Endothelial cell (in vitro differentiated cells): ENCODE measurements at places on chromosomes 3 and 15. TPM values are rescaled to one million over a fixed set of nuclear protein-coding genes. Genes with fewer than 3 reads are reported as not detected.

The RIOX2 gene
- total RNA-seq, result 13.4 TPM

The CCR3 gene
- not detected for total RNA-seq

The ARNT2 gene
- total RNA-seq, result 0.87 TPM

DNA sequence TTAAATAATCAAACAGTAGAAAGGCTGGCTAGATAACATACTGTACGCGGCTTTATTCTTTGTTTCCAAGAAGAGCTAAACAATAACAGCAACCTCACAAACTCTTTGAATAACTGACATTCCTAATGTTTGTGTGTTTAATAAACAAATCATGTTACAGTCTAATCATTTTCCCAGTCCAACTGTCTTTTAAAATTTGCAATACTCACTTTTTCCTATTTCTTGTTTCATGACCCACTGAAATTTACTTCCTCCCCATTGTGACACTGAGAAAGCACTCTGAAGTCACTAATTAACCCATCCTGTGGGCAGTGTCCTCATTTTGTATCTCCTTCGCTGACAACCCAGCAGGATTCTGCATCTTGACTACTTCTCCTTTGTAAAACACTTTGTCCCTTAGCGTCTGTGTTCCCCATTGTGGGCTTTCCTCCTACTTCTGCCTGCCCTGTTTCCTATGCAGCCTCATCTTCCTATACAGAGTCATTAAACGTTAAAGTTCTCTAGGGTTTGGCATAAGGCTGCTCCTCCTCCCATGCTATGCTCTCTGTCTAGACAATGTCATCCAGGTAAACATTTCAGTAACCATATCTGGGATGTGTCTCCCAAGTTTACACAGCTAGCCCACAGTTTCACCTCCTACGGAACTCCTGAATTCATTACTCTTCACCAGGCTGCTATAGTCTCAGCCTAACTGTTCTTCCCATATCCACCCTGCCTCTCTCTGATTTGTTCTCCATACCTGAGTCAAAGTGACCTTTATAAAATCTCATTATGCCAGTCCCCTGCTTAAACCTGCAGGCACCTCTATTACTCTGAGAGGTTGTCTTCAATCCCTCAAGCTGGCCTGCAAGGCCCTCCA, 148.9 kb downstream of the GREM1 start:
- no peak overlapping the region for H3K4me3 ChIP-seq
- H3K4me1 ChIP-seq, result peaks cover 9% of the 10 kb centered on the region
- no peak for DNase-seq
- no peaks in the 10 kb centered on the region for H3K36me3 ChIP-seq
- no peaks in the 10 kb centered on the region for H3K27me3 ChIP-seq

- peaks cover 3% of the 10 kb centered on the region for H3K4me1 ChIP-seq
- no peak overlapping the region for H3K4me3 ChIP-seq
- H3K27ac ChIP-seq, result no peak overlapping the region
- no peaks in the 10 kb centered on the region for H3K27me3 ChIP-seq
Observed at GRCh38 chr3:8470801-8471200, 30.8 kb upstream of the LMCD1 start.

DNA sequence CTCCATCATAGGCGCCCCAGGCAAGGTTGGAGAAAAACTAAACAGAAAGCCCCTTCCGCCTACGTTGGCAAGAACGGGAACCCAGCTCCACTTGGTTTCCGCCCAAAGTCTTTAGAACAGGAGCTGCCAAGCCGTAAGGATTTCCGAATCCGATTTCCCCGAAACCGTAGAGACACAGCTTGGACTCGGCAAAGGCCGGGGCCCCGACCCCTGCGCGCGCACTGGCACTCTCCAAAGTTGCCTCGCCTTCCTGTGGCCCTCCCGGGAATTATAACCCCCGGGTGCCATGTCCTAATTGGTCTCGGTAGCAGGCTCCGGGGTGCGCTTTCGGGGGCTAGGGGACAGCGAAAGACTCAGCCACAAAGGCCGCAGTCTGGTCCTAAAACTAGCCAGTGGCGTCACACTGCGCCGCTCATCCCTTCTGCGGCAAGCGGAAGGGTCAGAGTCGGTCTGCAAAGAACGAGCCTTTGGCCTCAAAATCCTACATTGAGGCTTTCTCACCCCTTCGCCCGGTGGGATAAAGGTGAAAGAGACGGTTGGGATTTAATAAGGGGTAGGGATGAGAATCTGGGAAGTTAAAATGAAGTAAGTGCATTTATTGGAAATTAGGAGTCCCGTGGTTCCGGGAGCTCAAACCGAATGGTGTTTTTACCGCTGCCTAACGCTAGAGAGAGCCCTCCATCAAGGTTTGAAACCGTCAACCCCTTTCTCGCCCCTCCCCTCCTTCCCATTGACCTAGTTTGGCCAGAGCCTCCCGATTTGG, 6.8 kb downstream of the BCL6 start:
- peak; percentile 80 for DNase-seq
- H3K27ac ChIP-seq, result peak overlapping the region; percentile 97
- peak overlapping the region; percentile 89 for H3K4me3 ChIP-seq
- peaks cover 41% of the 10 kb centered on the region for H3K4me1 ChIP-seq
- peaks cover 1% of the 10 kb centered on the region for H3K27me3 ChIP-seq

The MGLL gene
- 0.97 TPM for total RNA-seq

The LMAN1L gene
- not detected for total RNA-seq

DNA sequence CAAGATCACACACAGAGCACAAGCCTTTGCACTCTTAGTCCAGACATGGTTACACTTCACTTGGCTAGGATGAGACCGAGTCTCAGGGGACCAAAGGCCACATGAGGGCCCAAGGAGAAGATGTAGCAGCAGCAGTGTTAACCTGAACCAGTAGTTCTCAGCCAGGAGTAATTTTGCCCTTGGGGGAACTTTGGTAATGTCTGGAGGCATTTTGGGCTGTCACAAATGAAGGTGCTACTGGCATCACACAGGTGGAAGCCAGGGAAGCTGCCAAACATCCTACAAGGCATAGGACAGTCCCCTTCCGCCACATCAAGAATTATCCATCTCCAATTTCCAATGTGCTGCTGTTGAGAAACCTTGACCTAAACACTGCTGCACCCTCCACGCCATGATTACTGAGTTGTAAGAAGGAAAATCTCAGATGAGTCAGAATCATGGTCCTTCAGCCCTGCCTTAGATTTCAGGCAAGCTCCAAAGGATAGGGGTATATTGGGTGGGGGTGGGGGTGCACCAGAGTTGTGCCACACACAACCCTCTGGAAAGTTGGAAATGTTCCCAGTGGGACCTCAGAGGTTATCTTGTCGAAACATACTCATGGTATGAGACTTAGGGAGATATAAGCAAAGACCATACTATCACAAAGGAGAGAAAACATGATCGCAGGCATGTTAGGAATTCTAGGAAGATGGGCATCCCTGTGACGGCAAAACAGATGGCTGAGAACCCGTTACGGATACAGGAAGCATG, 36.2 kb downstream of the SEMA5B start:
- no peaks in the 10 kb centered on the region for H3K36me3 ChIP-seq
- peaks cover 3% of the 10 kb centered on the region for H3K4me1 ChIP-seq
- DNase-seq, result no peak
- no peak overlapping the region for H3K4me3 ChIP-seq
- no peak overlapping the region for H3K27ac ChIP-seq

GRCh38 chr3:176967522-176967921, 229.8 kb downstream of the TBL1XR1 start:
- no peaks in the 10 kb centered on the region for H3K36me3 ChIP-seq
- peaks cover 9% of the 10 kb centered on the region for H3K4me1 ChIP-seq
- no peaks in the 10 kb centered on the region for H3K27me3 ChIP-seq
- H3K27ac ChIP-seq, result no peak overlapping the region

DNA sequence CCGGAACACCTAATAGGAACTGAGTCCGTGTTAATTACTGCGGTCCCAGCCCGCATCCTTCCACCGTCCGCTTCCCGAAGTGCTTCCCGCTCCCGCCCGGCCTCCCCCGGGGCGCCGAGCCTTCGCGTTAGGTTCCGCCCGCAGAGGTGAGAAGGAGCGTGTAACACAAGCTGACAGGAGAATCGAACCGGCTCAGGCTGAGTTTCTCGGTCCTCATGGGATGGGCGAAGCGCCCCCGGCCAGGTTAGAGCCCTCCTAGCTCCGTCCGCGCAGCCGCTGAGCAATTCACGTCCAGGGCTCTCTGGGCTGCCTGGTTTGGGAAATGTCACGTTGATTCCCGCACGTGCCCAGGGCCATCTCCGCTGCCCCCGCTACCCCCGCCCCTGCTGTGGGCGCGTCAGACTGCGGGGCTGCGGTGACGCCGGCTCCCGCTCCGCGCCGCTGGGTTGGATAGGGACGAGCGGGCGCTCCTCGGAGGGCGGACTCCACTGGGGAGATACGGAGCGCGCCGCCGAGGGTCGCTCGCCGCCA, 954 bp downstream of the CLDN11 start:
- H3K27me3 ChIP-seq, result peaks cover 9% of the 10 kb centered on the region
- peak; percentile 35 for DNase-seq
- no peak overlapping the region for H3K27ac ChIP-seq
- peaks cover 3% of the 10 kb centered on the region for H3K36me3 ChIP-seq

DNA sequence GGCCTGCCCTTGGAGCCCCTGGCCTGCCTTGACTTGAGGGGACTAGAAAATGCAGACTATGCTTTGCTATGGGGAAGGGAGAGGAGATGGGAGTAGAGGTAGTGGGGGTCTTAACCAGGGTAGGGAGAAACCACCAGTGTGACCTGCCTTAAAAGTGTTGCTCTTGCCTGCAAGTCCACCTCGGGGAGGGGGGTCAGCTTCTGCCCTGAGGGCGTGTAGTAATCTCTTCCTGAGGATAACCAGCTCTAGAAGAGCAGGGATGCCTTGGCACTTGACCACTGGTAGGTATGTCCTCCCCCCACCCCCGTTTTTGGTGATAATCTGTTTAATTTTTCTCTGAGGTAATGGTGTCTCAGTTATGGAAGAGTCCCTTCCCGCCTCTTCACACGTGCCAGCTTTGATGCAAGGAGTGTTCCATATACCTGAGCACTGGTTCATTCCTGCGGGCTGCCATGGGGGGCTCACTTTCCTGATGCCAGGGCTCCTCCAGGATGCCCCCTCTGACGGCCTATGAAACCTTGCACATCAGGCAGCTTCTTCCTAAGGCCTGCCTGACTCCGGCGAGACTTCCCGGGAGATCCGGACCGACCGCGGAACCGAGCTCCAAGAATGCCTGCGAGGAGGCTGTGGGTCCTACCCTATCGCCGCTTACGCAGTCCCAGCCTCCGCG, 780 bp upstream of the P4HTM start:
- peak overlapping the region; percentile 84 for H3K4me3 ChIP-seq
- H3K36me3 ChIP-seq, result no peaks in the 10 kb centered on the region
- H3K4me1 ChIP-seq, result peaks cover 16% of the 10 kb centered on the region

The CACNA2D3 gene
- total RNA-seq, result 0.46 TPM

GRCh38 chr3:50450209-50450921, 53.1 kb downstream of the CACNA2D2 start:
- H3K4me1 ChIP-seq, result peaks cover 10% of the 10 kb centered on the region
- peaks cover 3% of the 10 kb centered on the region for H3K27me3 ChIP-seq
- H3K4me3 ChIP-seq, result no peak overlapping the region
- no peak for DNase-seq
- H3K36me3 ChIP-seq, result no peaks in the 10 kb centered on the region

The BCL6 gene
- total RNA-seq, result 7.6 TPM

DNA sequence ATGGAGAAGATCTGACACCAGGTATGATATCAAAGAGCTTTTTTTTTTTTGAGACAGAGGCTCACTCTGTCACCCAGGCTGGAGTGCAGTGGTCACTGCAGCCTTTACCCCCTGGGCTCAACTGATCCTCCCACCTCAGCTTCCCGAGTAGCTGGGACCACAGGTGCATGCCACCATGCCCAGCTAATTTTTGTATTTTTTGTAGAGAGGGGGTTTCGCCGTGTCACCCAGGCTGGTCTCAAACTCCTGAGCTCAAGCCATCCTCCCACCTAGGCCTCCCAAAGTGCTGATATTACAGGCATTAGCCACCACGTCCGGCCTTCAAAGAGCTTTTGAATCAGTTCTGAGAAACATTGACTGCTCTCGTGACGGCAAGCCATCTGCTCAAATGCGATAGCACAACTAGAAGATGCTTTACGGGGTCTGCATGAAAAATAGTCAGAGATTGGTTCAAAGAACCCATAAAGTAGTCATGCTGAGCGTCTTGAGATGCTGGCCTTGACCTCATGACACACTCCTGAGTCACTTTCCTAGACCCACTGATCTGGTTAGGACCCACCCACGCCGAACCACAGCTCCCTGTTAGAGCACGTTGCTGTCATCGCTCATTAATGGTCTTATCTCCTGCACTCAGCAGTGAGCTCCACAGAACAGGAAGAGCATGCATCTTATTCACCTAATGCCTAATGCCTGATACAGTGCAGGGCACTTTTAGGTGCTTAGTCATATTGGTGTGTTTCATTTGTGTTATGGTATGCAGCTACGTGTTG, 57.0 kb upstream of the NR2F2 start:
- H3K4me1 ChIP-seq, result no peaks in the 10 kb centered on the region
- no peak overlapping the region for H3K4me3 ChIP-seq
- no peaks in the 10 kb centered on the region for H3K27me3 ChIP-seq
- no peaks in the 10 kb centered on the region for H3K36me3 ChIP-seq

The GOLGA8O gene
- total RNA-seq, result 0.46 TPM

GRCh38 chr15:56205061-56205876, 38.4 kb downstream of the RFX7 start:
- H3K4me1 ChIP-seq, result peaks cover 15% of the 10 kb centered on the region
- H3K4me3 ChIP-seq, result no peak overlapping the region
- no peak for DNase-seq
- H3K27me3 ChIP-seq, result peaks cover 1% of the 10 kb centered on the region
- H3K36me3 ChIP-seq, result no peaks in the 10 kb centered on the region

- H3K4me3 ChIP-seq, result no peak overlapping the region
- no peak overlapping the region for H3K27ac ChIP-seq
- no peaks in the 10 kb centered on the region for H3K27me3 ChIP-seq
- peaks cover 20% of the 10 kb centered on the region for H3K4me1 ChIP-seq
- no peaks in the 10 kb centered on the region for H3K36me3 ChIP-seq
Observed at GRCh38 chr3:72340476-72341379, 507.5 kb downstream of the SHQ1 start.
